ENCODE measurements at places on chromosomes 7 and 10.

- no peak for DNase-seq
Measured at GRCh38 chr7:159130199-159130775, 14.4 kb downstream of the VIPR2 start.

- DNase-seq, result no peak
Measured at GRCh38 chr7:151807846-151808245, 69.1 kb downstream of the PRKAG2 start.

DNA sequence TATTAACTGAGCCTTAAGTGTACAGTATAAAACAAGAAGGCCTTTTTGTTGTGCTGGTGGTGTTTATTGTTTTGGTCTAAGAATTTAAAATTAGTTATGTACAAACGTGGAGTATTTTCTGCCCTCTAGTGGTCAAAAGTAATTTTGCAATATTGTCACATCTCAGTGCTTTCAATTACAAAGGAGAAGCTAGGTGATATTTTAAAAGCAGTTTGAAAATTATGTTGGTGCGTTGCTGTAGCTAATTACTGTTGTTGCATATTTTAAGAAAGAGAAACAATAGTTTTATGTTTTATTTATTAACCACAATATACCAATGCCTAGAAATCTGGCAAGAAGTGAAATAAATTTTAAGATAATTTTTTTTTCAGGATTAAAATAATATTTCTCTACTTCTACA, 11.4 kb downstream of the NPVF start:
- DNase-seq, result peak; percentile 58

DNA sequence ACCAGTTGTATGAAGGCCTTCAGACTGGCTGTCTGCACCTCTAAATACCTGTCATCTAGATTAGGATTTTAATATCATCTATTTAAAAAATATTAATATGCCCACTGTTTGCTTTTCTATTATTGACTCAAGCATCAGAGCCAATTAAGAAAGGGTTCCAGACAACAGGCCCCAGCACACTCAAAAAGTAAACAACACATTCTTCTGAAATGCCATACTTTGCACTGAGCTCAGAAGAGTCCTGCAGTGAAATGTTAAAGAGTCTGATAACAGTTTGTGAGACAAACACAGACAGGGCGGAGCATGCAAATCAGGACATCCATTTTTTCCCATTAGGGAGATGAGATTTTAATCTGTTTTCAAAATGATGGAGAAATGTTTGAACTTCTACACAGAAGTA, 45.9 kb upstream of the KLF6 start:
- DNase-seq, result no peak

DNA sequence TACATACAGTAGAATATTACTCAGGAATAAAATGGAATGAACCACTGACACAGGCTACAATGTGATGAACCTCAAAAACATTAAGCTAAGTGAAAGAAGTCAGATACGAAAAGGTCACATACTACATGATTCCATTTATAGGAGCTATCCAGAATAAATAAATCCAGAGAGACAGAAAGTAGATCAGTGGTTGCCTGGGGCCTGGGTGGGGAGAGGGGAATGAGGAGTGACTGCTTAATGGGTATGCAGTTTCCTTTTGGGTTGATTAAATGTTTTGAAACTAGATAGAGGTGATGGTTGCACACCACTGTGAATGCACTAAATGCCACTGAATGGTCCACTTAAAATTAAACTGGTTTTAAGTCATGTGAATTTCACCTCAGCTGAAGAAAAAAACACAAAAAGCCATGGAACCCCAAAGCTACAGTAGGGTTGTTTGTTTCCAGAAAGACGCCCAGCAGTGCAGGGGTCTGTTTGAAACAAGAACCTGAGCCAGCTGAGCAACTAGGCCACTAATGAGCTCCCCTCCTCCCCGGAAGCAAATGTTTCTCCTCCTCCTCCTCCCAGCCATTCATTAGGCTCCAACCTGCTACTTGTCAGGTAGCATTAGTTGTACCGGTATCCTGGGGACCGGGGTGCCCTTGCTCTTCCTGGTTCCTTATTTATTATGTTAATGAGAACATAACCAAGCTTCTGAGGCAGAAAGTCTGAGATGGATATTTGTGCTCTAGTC, 168.4 kb downstream of the EVX1 start:
- DNase-seq, result no peak

DNA sequence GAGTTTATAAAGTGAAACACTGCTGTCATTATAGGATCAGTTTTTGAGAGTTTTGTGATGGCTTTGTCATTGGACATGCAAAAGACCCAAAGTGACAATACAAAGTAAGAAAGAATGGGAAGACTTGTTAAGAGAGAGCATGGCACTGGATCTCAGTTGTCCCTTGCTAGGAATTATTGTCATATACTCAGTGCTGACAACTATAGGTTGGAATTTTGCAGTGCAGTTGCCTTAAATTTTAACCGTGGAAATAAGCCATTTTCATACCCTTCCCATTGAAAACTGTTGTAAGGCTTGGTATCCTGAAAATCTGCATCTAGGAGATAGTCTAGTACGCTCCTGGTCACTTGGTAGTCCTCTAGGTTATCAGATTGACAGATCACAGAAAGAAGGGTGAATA, 1156.7 kb downstream of the GATA3 start:
- no peak for DNase-seq

DNA sequence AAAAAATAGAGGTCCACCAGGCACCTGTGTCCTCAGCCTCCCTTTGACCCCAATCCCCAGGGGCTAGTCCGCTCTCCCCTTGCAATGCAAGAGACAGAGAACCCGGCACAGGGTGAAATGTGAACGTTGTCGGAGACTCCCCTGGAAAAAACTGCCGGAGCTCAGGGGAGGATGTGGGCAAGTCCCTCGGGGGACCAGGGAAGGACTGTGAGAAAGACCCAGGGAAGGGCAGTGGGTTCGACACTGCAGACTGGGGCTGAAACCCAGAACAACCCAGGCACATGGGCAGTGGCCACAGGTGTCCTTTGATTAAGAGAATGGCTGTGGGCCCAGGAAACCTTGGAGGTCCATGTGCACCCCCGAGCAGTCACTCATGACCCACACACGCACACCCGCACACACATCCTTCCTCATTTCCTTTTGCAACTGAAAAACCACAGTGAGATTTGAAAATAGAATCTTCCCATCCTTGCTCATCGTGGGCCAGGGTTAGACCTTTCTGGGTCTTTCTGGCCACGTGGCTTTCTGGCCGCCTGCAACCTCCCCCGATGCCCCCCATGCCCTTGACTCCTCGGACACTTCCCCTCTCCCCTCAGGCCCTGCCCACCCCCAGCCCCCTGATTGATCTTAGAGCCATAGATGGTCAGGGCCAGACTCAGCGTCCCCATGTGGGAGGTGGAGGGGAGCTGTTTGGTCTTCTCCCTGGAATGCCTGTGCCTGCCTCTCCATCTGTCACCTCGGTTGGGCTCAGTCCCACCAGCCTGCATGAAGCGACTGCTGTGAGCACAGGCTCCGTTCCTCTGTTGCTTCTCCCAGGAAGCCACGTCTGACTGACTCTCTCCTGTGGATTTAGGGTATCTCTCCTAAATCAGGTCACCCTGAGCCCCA, 7.9 kb downstream of the LAT2 start:
- DNase-seq, result no peak

- no peak for DNase-seq
Measured at GRCh38 chr10:110483633-110484032, 14.1 kb upstream of the DUSP5 start.

- DNase-seq, result peak; percentile 52
Measured at GRCh38 chr10:12414278-12414989, 65.1 kb downstream of the CAMK1D start.

DNA sequence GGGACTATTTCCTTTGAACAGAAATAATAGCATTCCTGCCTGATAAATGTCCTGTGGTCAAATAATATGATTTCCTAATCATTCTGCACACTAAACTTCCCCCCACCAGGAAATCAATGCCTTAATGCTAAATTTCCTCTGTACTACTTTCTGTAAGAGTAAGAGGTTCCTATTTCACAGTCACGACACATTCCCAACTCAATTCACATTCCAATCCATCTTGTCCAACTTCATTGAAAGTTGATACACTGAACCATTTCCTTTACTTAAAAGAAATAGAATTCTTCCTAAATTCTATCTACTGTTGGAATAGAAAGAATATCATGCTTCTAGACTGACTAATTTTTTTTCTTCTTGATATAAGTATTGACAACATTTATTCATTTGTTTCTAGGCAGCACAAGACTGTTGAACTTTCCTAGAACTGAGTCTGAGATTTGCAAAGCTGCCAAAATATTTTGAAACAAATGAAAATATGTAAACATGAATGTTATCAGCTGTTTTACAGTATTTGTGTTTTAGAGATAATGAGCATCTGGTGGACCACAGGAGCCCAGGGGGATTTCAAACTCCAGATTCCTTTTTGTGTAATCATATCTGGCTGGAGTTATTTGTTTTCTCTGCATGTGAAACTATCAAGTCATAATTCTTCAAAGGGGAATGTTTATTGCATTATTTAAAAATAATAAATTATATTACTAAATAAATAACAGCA, 121.5 kb downstream of the TPST1 start:
- peak; percentile 75 for DNase-seq

- DNase-seq, result peak; percentile 7
Measured at GRCh38 chr7:92916770-92917224, 80.4 kb upstream of the CDK6 start.

- DNase-seq, result peak; percentile 24
Measured at GRCh38 chr10:61257956-61258496, 195.2 kb downstream of the TMEM26 start.

GRCh38 chr10:110861930-110862649, 9.6 kb upstream of the PDCD4 start:
- DNase-seq, result peak; percentile 45

DNA sequence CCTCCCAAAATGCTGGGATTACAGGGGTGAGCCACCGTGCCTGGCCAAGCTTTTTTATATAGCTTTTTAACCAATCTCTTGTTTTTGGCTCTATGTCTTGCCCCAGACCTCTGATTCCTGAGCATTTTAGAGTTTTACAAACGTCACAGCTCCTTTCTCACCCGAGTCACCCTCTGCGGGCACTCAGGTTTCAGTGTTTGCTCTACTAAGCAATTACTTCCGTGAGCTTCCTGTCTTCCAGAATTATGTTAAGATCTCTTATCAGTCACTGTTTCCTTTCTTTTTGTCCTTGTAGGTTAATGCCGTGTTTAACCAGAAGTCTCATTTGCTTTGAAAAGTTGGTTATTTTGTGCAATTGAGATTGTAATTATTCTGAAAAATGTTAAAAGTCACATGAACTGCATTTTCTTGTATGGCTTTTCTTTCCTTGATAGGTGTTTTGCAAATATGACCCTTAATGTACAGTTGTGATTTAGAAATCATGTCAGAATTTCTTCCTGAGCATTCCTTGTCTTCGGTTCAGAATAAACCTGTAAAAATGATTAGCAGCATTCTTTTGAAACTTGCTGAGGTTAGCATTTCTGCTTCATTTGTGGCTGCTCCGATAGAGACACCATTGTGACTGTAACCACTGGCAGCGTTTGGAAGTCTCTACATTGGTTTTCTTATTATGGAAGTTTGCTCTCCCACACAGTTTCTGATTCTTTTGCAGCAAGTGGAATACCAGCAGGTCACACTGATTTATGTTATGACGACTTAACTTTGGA, 4.5 kb upstream of the HKDC1 start:
- DNase-seq, result no peak

DNA sequence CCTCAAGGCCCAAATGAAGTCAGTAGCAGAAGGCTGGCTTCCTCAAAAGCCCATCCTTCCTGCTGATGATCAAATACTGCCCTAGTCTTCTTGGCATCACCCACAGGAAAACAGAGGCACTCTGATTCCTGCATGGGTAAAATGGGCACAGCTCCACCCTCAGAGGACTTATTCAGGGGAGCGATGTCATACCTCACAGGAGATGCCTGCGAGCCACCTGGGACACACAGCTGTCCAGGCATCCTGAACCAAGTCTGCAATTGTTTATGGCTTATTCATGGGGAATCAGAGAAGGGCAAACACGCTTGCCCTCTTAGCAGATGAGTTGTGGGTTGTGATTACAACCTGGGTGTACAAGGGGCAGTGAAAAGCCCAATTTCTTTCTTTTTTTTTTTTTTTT, 22.0 kb upstream of the LMTK2 start:
- no peak for DNase-seq

GRCh38 chr10:4018054-4018511, 233.1 kb upstream of the KLF6 start:
- peak; percentile 53 for DNase-seq

DNA sequence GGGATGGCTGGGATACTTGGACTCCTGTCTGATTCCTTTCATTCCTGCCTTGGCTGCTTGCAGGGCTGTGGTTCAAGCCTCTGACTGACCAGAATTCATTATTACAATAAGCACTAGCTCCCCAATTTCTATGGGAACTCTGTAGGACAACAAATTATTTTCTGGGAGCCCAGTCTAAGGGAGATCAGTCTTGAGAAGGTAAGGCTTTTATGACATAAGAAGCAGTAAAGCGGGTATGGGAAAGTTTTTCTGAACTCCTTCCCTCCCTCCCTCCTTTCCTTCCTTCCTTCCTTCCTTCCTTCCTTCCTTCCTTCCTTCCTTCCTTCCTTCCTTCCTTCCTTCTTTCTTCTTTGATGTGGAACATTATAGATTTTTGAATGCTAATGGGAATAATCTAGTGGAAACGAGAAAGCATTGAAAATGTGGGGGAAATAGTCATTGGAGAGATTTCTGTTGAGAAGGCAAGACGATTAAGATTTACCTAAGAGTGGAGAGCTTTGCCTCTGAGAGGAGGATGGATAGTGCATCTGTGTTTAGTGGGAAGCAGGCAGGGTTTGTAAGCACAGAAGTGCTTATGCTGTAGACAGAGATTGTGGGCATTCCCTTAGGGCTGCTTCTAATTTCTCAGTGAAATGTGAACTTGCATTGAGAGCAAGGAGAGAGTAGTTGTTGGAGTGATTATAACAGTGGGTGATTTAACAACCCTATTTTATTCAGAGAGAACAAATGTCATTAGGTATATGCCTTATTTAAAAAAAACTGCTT, 201.5 kb downstream of the DNAJB9 start:
- DNase-seq, result no peak

DNA sequence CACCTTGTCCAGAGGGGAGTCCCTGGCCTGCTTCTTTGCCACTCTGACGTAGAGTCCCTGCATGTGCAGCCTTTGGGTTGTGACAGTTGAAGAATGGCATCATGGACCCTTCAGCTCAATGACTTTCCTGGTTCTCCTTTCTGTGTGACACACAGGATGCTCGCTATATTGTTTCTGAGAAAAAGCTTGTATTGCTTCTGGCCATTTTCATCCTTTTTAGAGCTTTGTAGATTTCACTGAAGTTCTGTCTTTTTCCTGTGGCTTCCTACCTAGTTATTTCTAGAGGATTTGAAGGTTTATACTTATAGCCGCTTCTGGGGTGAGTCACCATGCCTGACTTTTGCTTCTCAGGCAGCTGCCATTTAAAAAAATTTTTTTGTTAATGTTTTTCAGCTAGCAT, 27.0 kb downstream of the SND1 start:
- peak; percentile 35 for DNase-seq

Data from fibroblast of mammary gland (primary cell).